ENCODE measurements at places on chromosomes 4 and X. TPM values are rescaled to one million over a fixed set of nuclear protein-coding genes. Genes with fewer than 3 reads are reported as not detected.

DNA sequence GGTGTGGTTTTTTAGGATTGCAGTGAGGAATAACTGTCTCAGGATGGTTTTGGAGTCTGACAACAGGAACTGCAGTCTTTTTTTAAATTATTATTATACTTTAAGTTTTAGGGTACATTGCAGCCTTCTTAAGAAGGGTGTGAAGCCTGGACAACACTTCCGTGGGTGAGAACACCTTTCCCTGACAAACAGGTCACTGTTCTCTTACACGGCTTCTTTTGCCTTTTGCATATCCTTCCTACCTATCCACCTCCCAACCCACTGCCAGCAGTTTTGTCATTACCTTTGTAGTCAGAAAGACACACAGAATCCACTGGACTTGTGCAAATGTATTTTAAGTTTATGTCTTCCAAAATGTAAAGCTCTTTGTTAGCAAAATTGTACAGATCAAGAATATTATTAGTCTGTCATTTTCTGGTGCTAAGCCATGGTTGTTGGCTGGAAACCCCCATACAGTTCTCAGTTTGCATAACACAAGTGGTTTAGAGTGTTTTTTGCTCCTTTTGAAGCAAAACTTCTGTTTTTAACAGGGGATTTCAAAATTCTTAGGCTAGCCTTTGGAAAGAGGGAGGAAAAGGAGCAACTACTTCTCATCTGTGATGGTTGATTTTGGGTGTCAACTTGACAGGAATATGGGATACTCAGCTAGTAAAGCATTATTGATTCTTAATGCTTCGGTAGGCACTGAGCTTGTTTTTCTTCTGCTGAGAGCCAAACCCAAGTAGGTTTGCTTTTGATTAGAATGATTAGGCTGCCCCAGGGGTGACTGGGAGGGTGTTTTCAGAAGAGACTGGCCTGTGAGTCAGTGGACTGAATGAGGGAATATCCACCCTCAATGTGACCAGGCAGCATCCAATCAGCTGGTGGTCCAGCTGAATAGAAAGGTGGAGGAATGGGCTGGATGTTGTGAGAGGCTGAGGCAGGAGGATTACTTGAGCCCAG, 29.4 kb upstream of the KLHL2 start:
- no peak overlapping the region for H3K4me3 ChIP-seq
- H3K4me1 ChIP-seq = peaks cover 2% of the 10 kb centered on the region
- H3K36me3 ChIP-seq = peaks cover 4% of the 10 kb centered on the region
- no peak overlapping the region for H3K27ac ChIP-seq
- no peak for DNase-seq
- H3K27me3 ChIP-seq = peaks cover 2% of the 10 kb centered on the region

DNA sequence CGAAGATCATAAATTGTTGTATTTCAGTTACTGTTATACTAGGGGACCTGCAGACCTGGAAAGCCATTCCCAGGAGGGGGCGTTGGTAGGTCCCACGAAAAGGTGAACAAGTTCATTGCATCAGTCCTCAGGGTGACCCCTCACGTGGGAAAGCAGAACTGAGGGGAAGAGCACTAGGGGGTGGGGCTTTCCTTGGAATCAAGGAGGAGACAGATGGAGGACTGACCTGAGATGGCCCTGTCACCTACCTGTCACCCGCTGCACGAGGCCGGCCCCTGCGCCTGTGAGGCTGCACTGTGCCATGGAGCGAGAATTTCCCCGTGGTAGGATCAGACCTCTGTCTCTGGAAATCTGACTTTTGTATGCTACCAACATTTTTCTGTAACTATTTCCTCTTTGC, 41.8 kb upstream of the CLDN24 start:
- no peaks in the 10 kb centered on the region for H3K36me3 ChIP-seq
- H3K4me1 ChIP-seq = no peaks in the 10 kb centered on the region
- no peaks in the 10 kb centered on the region for H3K27me3 ChIP-seq
- H3K4me3 ChIP-seq = no peak overlapping the region
- DNase-seq = no peak

DNA sequence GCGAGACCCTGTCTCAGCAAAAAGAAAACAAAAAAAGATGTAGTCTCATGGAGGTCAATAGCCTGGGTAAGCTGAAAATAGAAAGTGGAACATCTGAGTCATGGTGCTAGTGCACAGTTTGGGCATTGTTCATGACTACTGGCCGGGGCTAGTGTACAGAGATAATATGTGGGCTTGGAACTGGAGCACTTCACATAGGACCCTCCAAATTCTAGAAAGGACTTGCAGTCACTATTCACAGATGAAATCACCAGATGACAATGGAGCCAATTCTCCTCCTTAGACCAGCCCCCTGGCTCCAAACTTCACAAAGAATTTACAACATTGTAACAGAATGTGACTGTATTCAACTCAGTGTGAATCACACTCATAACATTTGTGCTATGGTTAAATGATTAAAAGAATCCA, 367.8 kb upstream of the SLC7A11 start:
- no peak overlapping the region for H3K4me3 ChIP-seq
- H3K27ac ChIP-seq = no peak overlapping the region
- no peaks in the 10 kb centered on the region for H3K4me1 ChIP-seq
- DNase-seq = no peak
- H3K27me3 ChIP-seq = peaks cover 12% of the 10 kb centered on the region
- H3K36me3 ChIP-seq = no peaks in the 10 kb centered on the region

DNA sequence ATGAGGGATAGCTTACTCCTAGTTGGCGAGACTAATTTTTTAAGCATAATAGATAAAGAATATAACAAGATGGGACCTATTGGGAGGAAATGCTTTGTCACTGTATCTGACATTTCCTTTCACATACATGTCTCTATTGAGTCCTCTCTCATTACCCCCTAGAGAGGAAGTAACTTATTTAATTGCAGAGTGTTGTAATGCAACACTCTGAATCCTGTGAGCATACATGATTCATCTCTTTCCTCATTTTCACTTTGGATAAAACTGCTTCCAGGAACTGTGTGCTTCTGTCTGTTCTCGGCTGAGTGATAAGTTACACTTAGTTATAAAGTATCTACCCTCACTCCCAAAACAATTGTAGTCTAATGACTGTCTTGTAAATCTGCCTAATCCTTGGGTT, 266.1 kb upstream of the ANXA10 start:
- H3K27me3 ChIP-seq = no peaks in the 10 kb centered on the region
- no peak overlapping the region for H3K27ac ChIP-seq
- no peaks in the 10 kb centered on the region for H3K36me3 ChIP-seq
- no peaks in the 10 kb centered on the region for H3K4me1 ChIP-seq
- no peak for DNase-seq

The BEND2 gene
- polyA plus RNA-seq = not detected

DNA sequence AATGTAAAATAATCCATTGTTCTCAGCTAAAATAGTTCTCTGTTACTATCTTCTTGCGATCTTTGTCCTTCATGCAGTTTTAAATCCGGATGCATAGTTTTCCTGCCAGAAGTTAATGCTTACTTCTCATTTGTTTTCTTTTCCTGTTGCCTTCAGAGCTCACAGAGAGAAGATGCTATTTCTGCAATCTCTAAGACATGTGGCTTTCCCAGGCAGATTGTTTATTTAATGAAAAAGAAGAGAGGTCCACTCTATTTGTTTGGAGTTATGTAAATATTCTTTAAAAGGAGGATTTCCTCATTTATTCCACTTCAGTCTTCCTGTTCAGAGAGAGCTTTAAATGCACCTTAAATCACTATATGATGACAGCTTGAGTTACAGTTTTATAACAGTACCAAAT, 39.3 kb upstream of the HPGD start:
- no peaks in the 10 kb centered on the region for H3K36me3 ChIP-seq
- H3K4me3 ChIP-seq = no peak overlapping the region
- H3K27ac ChIP-seq = no peak overlapping the region
- no peak for DNase-seq
- H3K4me1 ChIP-seq = peaks cover 2% of the 10 kb centered on the region

DNA sequence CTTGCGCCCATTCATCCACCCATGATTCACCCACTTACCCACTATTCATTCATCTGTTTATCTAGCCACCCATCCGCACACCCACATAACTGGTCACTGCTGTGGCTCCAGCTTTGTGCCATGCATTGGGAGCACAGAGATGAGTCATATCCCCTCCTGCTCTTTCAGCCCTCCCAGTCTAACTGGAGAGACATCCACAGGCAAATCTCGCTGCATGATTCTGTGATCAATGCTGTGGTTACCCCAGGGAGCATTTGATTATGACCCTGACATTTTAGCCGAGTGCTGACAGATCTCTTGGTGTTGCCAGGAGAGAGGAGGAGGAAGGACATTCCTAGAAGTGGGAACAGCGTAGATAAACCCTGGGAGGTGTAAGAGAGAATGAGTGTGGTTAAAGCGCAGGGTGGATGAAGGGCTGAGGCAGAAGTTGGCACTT, 10.4 kb upstream of the PORCN start:
- no peak overlapping the region for H3K4me3 ChIP-seq
- H3K27me3 ChIP-seq = no peaks in the 10 kb centered on the region
- no peaks in the 10 kb centered on the region for H3K36me3 ChIP-seq
- H3K27ac ChIP-seq = no peak overlapping the region
- no peaks in the 10 kb centered on the region for H3K4me1 ChIP-seq

The HGFAC gene
- not detected for polyA plus RNA-seq

The SLC34A2 gene
- polyA plus RNA-seq = not detected

The DTHD1 gene
- polyA plus RNA-seq = 0.08 TPM

- peaks cover 2% of the 10 kb centered on the region for H3K4me1 ChIP-seq
- no peak overlapping the region for H3K4me3 ChIP-seq
- H3K27ac ChIP-seq = no peak overlapping the region
- peaks cover 10% of the 10 kb centered on the region for H3K27me3 ChIP-seq
- no peak for DNase-seq
- no peaks in the 10 kb centered on the region for H3K36me3 ChIP-seq
Measured at GRCh38 chrX:30275498-30275897, 28.6 kb downstream of the MAGEB1 start.

The SPIN2B gene
- 18.0 TPM for polyA plus RNA-seq

DNA sequence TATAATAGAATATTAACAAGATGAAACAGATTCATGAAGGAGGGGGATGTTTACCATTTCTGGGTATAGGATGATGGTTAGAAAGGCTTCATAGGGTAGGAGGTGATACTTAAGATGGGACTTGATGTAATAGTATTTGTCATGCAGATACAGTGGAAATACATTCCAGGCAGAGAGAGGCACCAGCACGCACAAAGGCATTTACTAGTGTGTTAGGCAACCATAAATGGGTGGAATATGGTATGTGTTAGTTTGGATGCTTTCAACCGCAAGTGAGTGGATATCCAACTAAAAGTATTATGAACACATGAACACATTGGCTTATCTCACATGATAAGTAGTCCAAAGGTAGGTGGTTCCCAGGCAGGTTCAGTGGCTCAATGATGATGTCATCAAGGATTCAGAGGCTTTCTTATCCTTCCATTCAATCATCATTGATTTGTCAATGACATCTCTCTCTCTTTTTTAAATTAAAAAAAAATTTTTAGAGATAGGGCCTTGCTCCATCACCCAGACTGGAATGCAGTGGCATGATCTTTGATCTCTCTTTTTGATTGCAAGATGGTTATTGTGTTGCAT, 12.7 kb upstream of the STARD8 start:
- H3K4me1 ChIP-seq = no peaks in the 10 kb centered on the region
- H3K4me3 ChIP-seq = no peak overlapping the region
- no peaks in the 10 kb centered on the region for H3K36me3 ChIP-seq
- no peak overlapping the region for H3K27ac ChIP-seq

The FOXR2 gene
- not detected for polyA plus RNA-seq

GRCh38 chrX:29257521-29257920, 670.3 kb downstream of the IL1RAPL1 start:
- H3K27ac ChIP-seq = no peak overlapping the region
- H3K27me3 ChIP-seq = no peaks in the 10 kb centered on the region
- H3K4me1 ChIP-seq = no peaks in the 10 kb centered on the region
- H3K4me3 ChIP-seq = no peak overlapping the region

Measured in naive thymus-derived CD8-positive, alpha-beta T cell (primary cell).